Mesendoderm (in vitro differentiated cells): ENCODE measurements at places on chromosomes 16 and 17.

GRCh38 chr17:37820995-37821713, 76.3 kb upstream of the HNF1B start:
- no peak for DNase-seq

GRCh38 chr16:715477-716199, 720 bp downstream of the METRN start:
- DNase-seq = peak; percentile 30

- DNase-seq = no peak
These were observed 345 bp downstream of the EMC8 start for GRCh38 chr16:85798901-85799496.

- no peak for DNase-seq
These were observed at the start of gene ASGR1 for GRCh38 chr17:7179317-7180254. Gene ASGR1, minus strand, starts transcription at chr17:7179370. Its CDS starts 807 bp downstream, at chr17:7178563.
